NCI-H146 (cell line): ENCODE measurements at places on chromosomes 2 and 18.

DNA sequence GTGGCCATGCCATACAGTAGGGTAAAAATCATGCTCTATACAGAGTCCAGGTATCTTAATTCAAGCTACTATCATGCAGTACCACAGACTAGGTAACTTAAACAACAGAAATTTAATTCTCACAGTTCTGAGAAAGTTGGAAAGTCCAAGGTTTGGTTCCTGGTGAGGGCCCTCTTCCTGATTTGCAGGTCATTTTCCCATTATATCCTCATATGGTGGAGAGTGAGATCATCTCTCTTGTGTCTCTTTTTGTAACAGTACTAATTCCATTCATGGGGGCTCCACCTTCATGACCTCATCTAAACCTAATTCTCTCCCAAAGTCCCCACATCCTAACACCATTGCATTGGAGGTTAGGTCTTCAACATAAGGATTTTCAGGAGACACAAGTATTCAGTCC lies 335.0 kb upstream of the ACVR2A start:
- DNase-seq, result no peak

DNA sequence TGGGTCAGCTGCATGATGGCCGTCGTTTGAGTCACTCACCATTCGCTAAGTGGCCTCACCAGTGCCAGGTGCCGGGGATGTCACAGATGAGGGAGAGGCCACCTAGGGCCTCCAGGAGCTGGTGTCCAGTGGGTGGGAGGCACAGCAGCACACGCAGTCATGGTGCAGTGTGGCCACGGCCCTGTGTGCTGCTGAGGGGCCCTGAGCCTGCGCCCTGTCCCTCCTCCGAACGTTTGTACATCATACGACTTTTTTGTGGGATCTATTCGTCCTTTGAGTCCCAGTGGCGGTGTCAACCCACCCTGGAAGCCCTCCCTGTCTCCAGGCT lies 30.1 kb upstream of the ODC1 start:
- DNase-seq, result no peak

DNA sequence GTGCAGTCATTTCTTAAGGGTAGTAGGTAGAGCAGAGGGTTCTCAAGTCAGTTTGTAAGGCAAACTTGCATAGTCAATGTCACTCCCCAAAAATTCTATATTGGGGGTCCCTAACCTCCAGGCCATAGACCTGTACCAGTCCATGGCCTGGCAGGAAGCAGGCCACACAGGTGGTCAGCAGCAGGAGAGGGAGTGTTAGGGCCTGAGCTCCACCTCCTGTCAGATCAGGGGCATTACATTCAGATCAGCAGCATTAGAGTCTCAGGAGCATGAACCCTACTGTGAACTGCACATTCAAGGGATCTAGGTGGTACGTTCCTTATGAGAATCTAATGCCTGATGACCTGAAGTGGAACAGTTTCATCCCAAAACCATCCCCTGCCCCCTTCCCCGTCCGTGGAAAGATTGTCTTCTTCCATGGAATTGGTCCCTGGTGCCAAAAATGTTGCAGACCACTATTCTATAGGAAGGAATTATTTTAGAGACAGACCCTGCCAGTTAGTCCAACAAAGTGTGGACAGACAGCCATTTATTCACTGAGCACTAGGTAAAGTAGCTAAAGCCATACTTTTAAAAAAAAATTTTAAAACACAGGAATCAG lies 6.7 kb downstream of the COA5 start:
- peak; percentile 55 for DNase-seq

DNA sequence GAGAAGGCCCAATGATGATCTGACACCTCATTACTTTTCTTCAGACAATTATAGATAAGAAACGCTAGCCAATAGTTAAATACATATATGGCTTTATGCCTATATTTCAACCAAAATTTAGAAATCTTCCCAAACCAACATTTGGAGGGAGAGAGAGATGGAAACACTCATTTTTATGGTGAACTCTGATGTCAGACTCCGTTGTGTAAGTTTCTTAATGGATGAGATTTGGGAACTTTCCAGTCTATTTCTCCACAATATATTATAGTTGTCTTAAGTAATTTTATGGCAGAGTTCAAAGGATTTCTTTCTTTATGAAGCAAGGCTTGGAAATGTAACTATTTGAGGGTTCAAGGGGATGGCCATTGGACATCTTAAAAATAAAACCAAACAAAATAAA lies 407.0 kb downstream of the DCC start:
- no peak for DNase-seq

GRCh38 chr18:80115035-80115434 lies 6.0 kb downstream of the ADNP2 start:
- DNase-seq, result no peak

DNA sequence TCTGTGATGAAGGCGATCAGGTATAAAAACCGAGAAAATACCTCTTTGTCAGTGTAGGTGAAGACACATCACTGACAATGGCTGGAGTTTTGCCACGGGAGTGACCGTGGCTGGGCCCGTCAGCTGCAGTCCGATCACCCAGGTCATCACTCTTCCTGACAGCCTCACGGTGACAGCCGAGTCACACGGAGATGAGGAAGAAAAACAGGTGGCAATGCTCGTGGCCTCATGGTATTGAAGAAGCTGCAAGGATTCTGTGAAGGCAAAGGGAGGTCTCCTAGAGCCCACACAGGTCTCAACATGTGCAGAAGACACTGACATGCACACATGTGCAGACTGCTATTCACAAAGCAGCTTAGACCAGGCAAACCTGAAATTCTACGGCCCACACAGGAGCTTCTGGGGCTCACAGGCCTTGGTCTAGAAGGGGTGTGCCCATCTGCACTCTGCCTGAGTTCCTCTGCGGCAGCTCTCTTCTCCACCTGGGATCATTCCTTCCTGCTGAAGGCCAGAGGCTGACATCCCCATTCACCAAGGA lies 7.4 kb downstream of the COPS9 start:
- no peak for DNase-seq

- no peak for DNase-seq
Measured at GRCh38 chr2:169362894-169363559, 693 bp upstream of the LRP2 start.

DNA sequence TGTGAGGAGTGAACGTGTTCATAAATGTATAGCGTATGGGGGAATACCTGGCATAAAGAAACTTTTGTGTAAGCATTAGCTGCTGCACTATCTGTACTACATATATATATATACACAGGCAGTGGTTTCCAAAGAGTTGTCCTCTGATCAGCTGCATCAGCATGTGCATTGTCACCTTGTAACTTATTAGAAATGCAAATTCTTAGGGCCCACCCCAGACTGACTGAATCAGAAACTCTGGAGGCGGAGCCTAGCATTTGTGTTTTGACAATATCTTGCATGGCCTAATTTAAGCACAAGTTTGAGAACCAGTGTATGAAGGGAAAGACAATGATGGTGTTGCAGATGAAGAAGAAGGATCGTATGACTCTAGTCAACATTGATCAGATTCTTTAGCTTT lies 299.5 kb downstream of the CCDC102B start:
- no peak for DNase-seq

DNA sequence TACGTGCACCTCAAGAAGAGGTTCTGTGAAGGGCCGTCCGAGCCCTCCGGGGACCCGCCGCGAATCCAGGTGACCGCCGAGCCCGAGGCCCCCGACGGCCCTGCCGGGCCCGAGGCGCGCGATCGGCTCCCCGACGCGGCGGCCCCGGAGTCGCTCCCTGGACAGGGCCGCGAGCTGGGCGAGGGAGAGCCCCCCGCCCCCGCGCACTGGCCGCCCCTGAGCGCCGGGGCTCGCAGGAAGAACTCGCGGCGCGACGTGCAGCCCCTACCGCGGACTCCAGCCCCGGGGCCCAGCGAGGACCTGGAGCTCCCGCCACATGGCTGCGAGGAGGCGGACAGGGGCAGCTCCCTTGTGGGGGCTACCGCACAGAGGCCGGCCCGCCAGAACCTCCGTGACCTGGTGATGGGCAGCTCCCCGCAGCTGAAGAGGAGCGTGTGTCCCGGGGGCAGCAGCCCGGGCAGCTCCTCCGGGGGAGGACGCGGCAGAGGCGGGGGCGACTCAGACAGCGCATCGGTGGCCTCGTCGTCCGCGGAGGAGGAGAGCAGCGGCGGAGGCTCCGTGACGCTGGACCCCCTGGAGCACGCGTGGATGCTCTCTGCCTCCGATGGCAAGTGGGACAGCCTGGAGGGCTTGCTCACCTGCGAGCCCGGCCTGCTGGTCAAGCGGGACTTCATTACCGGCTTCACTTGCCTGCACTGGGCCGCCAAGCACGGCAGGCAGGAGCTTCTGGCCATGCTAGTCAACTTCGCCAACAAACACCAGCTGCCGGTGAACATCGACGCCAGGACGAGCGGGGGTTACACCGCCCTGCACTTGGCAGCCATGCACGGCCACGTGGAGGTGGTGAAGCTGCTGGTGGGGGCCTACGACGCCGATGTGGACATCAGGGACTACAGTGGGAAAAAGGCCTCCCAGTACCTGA lies 812 bp downstream of the SOWAHC start:
- DNase-seq, result no peak

DNA sequence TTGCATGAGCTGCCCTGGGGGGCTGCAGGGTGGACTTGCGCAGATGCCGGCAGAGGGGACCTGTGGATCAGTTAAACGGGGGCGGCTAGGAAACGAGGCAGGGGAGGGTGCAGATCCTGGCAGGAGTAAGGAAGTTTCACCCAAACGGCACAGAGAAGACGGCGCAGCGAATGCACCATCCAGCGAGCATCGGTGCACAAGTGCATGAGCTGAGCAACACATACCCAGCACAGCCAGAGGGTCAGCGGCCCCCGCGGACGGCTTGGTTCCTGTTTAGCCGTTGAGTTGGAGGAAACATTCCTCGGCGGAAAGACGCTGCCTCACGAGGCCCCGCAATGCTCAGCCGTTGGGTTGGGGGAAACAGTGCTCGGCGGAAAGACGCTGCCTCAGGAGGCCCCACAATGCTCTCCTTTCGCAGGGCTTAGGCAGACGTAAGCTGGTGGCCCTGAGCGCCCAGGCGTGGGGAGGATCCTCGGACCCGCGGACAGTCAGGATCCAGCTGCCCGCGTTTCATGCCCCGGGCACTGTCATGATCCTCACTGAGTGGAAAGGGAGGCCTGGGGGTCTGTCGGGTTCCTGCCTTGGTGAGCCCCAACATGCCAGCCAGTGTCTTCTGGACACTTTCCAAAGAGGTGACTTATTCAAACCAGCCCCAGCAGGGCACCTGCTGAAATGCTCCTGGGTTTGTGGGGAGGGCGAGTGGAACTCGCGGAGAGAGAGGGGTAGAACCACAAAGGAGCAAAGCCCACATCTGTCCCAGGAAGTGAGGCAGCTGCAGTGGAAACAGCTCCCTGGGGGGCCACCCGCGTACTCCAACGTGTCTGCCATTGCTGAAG lies 86.3 kb downstream of the NDUFA10 start:
- DNase-seq, result no peak

GRCh38 chr2:144959416-144959815 lies 439.5 kb upstream of the ZEB2 start:
- DNase-seq, result no peak

DNA sequence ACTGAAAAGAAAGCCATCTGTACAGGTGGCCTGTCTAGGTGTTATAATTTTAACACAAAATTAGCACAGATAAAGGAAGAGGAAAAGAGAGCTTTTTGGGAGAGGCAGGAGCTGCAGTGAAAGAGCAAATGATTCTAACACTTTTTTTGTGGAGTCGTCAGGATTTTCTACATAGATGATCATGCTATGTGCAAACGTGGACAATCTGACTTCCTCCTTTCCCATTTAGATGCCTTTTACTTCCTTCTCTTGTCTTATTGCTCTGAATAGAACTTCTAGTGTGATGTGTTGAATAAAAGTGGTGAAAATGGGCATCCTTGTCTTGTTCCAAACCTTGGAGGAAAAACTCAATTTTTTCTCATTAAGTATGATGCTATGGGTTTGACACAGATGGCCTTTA lies 334.5 kb downstream of the NBAS start:
- DNase-seq, result no peak

DNA sequence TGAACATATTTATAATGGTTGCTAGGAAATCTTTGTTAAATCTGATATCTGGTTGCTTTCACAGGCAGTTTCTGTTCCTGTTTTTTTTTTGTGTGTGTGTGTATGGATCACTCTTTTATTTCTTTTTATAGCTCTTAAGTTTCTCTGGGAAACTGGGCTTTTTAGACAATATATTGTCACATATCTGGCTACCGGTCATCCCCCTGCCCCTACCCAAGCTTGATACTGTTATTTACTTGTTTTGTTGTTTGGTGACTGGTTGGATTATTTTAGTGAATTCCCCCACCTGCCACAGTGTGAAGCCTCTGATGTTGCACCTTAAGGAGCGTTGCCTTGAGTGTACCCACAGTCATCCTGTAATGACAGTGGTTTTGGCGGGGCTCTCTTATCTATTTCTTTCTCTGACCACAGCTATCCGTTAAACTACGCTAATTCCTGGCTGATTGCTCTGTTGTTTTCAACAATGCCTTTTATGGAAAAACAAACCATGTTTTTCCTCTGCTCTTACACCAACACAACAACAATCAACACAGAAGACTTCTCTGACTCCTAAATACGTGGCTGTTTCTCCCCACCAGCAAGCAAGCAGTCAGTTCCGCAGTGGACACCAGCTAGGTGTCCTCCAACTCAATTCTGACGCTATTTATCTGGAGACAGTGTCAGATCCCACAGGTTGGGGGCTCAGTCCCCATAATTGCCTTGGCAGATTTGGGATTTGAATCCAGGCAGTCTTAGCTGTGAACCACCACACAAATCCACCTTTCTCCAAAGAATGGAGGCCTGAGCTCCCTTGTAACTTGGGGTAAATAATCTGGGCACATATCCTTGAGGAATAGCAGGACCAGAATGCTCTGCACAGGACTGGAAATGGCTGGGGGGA lies 10.9 kb downstream of the GNLY start:
- no peak for DNase-seq

GRCh38 chr2:22035361-22035830 lies 911.6 kb downstream of the TDRD15 start:
- DNase-seq, result no peak

DNA sequence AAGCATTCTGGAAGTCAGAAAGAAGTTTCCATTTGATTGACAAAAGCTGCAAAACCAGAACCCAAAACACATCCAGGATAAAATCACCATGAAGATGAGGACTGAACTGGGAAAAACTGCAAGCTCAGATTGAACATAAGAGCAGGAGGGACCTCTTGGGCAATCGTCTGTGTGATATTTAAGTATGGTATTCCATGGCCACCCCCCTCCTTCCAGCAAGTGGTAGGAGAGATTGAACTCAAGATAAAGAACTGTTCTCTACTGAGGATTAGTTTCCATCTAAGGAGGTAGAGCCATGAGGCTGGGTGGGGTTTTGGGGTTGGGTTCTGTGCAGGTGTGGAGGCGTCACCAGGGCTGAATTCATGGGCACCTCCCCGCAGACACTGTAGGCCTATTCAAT lies 251.1 kb downstream of the NCKAP5 start:
- DNase-seq, result no peak
